Stimulated activated CD4-positive, alpha-beta T cell treated with anti-CD3 and anti-CD28 coated beads, Interleukin-15, amount 100 ng/mL, for 24 hours (primary cell): ENCODE measurements at places on chromosomes 2 and 18.

DNA sequence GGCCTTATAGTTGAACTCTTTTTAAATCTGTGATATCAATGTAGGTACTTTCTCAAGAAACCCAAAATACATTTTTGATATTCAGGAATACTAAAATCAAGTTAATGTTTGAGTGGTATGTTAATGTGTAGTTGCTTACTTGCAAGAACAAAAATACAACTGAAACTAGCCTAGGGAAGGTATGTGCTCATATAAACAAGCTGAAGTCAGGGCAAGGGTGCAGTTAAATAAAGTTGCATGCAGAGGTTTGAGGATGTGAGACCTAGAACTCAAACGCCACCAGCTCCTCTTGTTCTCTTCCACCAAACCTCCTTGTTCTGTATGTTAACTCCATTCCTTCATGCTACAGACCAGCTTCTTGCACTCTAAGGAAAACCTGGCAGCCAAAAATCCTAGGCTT lies 388.3 kb upstream of the SMIM21 start:
- no peak for DNase-seq

DNA sequence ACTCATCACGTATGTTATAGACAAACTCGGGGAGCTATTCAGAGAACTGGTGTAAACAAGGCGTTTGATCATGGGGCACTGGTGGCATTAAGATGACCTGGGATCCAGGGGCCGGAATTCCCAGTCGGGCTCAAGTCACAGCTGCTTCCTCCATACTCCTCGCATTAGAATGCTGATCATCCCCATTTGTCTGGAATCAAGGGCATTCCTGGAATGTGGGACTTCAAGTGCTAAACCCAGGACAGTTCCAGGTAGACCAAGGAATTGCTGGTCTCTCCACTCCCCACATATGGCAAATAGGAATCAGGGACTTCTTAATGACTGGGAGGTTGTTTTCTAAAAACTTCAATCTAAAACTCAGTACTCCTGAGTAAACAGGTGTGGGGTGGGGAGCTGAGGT lies 355.7 kb upstream of the RAB6C start:
- DNase-seq, result no peak

- DNase-seq, result no peak
These were observed 38.6 kb upstream of the CHST9 start for GRCh38 chr18:27223526-27224291.

DNA sequence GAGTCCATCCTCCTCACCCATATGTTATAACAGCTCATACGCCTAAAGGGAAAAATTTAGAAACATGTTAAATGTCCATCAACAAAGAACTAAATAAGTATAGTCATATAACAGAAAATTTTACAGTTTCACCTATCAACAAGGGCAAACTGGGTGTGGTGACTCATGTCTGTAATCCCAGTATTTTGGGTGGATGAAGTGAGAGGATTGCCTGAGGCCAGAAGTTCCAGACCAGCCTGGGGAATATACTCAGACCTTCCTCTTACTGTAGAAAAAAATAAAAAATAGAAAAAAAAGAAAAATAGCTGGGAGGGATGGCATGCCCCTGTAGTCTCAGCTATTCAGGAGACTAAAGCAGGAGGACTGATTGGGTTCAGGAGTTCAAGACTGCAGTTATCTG lies 48.3 kb upstream of the GULP1 start:
- no peak for DNase-seq

- no peak for DNase-seq
These were observed 12.0 kb upstream of the HAAO start for GRCh38 chr2:42804338-42804737.

GRCh38 chr2:239113615-239114014 lies 265.7 kb downstream of the TWIST2 start:
- no peak for DNase-seq

GRCh38 chr2:7594211-7594610 lies 677.0 kb downstream of the RNF144A start:
- no peak for DNase-seq

- DNase-seq, result no peak
These were observed 75.0 kb upstream of the LYPD6B start for GRCh38 chr2:148963461-148963860.

DNA sequence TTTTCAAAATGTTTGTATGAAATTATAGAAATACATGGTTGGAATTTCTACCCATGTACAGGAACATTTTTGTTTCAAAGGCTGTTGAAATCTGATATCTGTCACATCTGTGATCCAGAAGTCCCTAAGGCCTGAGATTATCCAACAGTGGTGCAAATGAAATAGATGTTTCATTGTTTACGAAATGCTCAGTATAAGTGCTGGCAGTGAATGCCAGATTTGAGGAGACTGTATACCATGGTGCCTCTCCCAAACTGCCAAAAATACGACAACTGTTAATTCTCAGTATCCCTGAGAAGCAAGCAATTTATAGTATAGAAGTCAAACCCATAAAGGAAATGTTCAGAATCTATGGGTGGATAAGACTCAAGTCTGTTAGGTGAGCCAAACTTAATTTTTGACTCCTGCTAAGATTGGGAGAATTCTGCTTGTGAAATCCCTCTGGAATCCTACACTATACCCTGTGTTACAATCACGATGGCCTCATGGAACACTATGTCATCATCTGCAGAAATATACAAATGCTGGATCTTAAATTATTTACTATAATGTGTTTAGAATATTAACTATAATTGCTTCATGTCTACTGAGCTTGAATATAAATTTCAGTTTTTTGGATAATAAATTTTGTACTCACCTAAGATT lies 71.2 kb upstream of the DOCK10 start:
- no peak for DNase-seq

- DNase-seq, result no peak
These were observed 507.5 kb downstream of the SLC4A3 start for GRCh38 chr2:220134756-220135534.

DNA sequence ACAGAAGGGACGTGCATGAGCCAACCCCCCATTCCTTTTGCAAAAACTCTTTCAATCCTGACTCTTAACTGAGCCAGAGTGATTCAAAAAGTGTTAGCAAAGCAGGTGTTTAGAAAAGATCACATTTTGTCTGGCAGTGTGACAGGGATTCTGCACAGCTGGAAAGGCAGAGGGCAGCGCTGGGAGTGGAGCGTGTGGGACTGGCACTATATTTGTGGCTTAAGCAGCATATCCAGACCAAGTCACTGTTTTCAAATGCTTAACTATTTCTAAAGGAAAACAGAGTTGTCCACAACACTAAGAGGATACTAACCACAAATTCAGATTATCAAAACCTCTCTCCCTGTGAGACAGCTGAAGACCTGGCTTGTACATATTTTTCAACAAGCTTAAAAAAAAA lies 19.0 kb downstream of the CABYR start:
- DNase-seq, result no peak

- DNase-seq, result no peak
These were observed 165.5 kb upstream of the HAAO start for GRCh38 chr2:42957861-42958301.

- DNase-seq, result no peak
These were observed 209.5 kb upstream of the TPO start for GRCh38 chr2:1203772-1204171.

DNA sequence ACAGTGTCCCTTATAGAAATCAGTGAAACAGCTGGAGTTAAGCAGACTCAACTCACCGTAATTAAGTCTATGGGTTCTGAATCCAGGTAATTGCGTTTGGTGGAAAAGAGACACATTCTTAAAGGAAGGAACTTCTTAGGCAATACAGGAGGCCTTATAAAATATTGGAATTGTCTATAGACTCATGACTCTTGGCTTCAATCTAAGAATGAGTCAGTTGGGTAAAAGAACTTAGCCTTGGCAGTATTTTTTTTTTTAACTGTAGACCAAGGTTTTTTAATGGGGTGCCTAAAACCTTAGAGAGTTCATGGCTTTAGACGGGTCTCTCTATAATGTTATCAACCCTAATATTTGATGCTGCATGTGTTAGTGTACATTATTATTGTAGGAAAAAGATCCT lies 47.6 kb downstream of the CCDC85A start:
- DNase-seq, result no peak

- DNase-seq, result no peak
These were observed 299.9 kb downstream of the CCDC74A start for GRCh38 chr2:131827481-131828163.

GRCh38 chr2:208415897-208416296 lies 9.3 kb downstream of the PTH2R start:
- DNase-seq, result no peak

- no peak for DNase-seq
These were observed 144.8 kb downstream of the PLCL1 start for GRCh38 chr2:197949224-197949623.

DNA sequence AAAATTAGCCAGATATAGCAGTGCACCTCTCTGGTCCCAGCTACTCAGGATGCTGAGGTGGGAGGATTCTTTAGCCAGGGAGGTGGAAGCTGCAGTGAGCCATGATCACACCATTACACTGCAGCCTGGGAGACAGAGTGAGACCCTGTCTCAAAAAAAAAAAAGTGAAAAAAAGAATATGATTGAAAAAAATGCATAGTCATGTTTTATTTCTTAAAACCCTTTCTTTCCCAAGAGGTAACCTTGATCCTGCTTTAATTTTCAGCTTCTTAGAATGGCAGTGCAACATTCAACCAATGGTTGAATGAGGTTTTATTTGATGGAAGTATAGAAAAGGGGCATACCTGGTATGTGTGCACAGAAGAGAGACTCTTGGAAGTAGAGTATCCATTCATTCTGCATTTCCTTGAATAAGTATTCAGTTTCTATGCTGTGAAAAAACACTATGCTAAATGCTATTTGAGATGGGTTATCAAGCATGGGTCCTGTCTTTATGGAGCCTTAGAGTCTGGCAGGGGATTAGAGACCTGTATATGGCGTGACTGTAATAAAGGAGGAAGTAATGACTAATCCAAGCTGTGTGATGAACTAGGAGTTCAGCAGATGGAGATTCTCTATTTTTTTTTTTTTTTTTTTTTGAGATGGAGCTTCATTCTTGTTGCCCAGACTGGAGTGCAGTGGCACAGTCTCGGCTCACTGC lies 146.3 kb downstream of the WDSUB1 start:
- no peak for DNase-seq

GRCh38 chr2:25226827-25227226 lies 58.4 kb upstream of the POMC start:
- no peak for DNase-seq

DNA sequence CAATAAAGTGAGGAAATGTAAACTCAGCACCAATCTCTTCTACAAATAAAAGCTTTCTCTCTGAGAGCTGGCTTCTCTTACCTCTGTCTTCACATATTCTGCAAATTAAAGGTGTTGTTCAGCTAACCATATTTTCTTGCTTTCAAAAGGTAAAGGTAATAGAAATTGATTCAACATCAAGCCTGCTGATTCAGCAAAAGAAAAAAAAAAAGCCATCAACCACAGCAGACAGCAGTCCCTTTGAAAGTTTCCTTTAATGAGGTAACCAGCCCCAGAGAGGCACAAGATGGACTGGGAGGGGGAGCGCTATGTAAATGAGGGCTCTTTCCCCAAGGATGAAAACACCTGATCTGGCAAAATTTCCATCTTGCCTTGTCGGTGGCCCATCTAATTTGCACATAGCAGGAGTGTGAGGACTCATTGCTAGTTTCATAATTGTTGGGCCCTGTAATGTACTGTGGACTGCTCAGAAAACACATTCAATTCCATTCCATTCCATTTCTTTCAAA lies 154.9 kb upstream of the SOX11 start:
- no peak for DNase-seq

GRCh38 chr2:232146294-232146693 lies 184.8 kb downstream of the DIS3L2 start:
- no peak for DNase-seq

GRCh38 chr2:208948073-208948472 lies 475.8 kb upstream of the MAP2 start:
- DNase-seq, result no peak

GRCh38 chr2:200023570-200023969 lies 68.2 kb downstream of the MAIP1 start:
- DNase-seq, result no peak

- no peak for DNase-seq
These were observed 264.3 kb upstream of the SLC39A10 start for GRCh38 chr2:195392446-195393336.

GRCh38 chr2:237498341-237498740 lies 11.3 kb downstream of the MLPH start:
- no peak for DNase-seq

DNA sequence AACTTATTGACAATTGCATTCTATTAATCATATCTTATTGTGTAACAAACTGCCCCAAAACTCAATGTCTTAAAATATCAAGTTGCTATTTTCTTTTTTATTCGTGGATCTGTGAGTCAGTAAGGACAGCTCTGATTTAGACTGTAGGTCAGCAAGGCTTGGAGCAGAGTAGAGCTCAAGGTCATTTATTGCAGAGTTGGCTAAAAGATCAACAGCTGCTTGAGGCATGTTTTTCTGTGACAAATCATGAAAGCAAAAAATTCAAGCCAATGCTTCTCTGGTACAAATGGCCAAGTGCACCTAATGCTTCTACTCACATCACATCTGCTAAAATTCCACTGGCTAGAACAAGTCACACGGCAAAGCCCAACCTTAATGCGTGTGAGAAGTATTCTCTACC lies 497.7 kb upstream of the LRATD1 start:
- DNase-seq, result no peak

DNA sequence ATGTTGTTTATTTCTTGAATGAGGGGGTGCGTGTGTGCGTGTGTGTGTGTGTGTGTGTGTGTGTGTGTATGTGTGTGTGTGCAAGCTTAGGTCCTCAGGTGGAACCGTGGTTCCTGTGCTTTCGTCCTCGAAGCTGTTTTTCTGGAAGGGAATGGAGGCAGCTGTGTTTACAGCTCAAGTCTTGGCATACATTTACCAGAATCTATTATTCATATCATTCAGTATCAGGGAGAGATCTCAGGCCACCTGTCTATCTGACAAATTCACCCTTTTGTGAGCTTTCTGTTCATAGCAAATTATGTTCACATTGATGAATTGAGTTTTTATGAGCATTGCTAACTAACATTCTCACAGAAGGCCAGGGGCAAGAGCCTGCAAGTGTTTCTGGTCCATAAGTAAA lies 550.4 kb downstream of the ARHGAP15 start:
- DNase-seq, result no peak

- DNase-seq, result no peak
These were observed 1022.9 kb upstream of the NRXN1 start for GRCh38 chr2:52054824-52055223.

DNA sequence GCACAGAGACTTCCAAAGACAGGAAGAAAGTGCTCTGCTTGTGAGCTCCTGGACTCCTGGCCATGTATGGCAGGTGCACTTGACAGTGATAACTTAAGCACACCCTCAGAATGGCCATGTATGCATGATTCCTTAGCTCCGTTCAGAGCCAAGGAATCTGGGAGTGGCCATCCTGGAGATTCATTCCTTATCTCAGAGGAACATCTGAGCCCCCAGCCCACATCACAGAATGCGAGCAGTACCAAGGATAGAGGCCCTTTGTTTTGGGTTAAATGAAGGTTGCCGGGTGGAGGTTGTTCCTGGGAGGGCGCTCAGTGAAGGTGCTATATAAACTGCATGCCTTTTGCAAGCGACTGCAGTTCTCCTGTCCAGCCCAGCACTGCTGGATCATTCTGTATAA lies 26.9 kb downstream of the DIPK1C start:
- DNase-seq, result no peak

- no peak for DNase-seq
These were observed at the start of gene REG3A for GRCh38 chr2:79159653-79160052. Gene REG3A (minus strand): TSS chr2:79159753. CDS start chr2:79159405, 348 bp downstream.

- DNase-seq, result no peak
These were observed 98.3 kb downstream of the NRP2 start for GRCh38 chr2:205780645-205781044.
